ENCODE measurements at places on chromosomes 3 and 15.

GRCh38 chr15:52124270-52124880 is 11.8 kb upstream of the BCL2L10 start:
- peak; percentile 25 for DNase-seq

DNA sequence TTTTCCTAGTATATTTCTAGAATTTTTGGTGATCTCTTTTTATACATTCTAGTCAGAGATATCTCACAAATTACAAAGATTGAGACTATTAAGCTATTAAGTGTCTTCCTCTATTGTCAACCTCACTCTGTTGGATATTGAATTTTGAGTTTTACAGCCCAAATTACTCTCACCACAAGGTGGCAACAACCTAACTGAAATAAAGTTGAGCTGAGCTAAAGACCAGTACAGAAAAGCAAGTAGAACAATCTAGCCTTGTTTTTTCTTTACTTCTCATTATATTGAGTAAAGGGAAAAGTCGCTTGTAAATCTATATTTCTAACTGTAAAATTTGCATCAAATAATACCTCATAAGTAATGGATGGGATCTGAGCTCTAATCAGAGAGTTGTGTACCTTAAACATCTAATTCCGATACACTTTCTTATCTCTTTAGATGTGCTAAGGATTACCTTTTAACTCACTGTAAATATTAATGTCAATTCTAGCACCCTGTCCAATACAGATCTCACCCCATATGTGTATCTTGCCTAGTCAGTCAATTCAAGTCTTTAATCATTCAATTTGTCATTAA is 13.6 kb upstream of the COMMD2 start:
- no peak for DNase-seq

GRCh38 chr3:115100806-115101205 is 46.3 kb downstream of the ZBTB20 start:
- DNase-seq: no peak

DNA sequence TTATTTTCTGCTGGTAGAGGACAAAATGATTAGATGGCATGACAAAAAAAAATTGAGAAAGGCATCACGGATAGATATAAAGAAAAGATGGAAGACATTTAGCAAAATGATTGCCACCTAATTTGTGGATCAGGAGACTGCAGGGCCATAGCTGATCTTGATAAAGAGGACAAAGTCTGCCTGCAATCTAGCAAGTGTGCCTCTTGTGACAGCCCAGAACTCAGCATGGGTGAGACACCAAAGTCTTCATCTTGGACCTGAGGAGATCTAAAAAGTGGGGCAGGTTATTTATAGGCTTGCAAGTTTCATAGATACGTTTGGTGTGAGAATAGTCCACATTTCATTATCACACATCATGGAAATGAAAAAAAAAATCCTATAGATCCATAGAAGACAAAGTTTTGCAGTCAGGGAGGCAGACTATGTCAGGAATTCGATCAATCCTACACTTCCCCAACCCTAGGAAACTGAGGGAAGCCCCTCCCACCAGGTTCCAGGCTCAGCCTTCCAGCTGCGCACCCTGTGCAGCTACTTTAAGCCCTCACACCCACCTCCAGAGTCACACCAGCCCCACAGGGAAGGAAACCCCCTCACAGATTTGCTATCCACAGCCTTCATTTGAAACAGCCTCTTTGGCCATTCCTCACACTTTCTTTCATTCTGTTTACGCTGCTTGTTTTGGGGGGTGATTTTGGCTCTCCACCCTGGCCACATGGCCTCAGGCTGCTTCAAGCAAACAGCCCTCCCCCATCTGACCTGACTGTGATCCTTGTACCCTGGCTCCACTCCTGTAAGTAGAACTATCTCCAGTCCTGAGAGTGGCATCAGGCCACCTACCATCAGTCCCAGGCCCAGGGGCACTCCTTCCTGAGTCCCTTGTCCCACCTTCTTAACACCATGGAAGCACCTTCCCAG is 28.1 kb upstream of the KLHL6 start:
- DNase-seq: no peak

DNA sequence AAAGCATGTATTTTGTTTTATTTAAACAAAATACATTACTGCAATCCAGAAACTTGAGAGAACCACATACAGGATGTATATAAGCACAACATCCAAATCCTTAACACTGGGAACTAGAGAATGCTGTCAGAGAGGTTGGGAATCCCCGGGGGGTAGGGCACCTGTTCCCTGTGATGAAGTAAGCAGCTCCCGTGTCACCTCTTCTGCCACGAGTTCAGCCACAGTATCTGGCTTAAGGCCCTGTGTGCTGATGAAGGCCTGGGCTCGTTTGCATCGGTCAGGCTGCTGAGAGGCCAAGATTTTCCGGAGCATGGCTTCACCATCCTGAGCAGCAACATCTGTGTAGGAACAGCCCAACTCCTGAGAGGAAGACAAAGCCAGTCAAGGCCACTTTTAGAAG is 36.4 kb downstream of the EIF3J start:
- no peak for DNase-seq

DNA sequence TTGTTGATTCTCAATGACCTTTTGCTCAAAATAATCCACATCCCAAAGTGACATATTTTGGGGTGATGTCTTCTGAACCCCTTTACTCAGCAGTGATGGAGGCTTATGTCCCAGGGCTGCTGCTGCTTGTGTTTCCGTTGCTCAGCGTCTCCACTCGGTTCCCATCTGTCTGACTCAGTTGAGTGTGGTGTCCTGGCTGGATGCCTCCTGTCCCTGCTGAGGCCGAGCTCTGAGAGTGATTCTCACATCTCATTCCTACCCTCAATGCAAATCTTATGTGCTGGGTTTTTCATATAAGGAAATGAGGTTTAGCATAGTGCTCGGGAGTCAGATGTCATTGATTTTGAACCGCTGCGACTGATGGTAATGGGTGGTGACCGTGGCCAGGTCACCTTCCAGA is 247.4 kb downstream of the GABRG3 start:
- DNase-seq: no peak

DNA sequence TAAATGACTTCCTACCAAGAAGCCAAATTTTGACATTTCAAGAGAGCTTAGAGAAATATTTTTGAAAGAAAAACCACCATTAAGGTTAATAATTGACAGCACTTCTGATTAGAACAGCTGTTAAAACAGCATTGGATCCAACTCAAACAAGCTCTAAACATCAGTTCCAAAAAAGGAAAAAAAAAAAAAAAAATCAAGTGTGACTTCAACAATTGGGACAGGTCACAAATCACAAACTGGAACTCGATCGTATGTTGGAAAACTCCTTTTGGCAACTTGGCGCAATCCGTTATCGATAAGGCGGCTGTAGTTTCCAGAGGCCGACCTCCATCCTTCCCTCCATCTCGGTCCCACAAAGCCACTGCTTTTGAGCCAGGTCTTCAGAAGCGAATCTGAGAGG is 17.8 kb downstream of the TLE3 start:
- DNase-seq: no peak

DNA sequence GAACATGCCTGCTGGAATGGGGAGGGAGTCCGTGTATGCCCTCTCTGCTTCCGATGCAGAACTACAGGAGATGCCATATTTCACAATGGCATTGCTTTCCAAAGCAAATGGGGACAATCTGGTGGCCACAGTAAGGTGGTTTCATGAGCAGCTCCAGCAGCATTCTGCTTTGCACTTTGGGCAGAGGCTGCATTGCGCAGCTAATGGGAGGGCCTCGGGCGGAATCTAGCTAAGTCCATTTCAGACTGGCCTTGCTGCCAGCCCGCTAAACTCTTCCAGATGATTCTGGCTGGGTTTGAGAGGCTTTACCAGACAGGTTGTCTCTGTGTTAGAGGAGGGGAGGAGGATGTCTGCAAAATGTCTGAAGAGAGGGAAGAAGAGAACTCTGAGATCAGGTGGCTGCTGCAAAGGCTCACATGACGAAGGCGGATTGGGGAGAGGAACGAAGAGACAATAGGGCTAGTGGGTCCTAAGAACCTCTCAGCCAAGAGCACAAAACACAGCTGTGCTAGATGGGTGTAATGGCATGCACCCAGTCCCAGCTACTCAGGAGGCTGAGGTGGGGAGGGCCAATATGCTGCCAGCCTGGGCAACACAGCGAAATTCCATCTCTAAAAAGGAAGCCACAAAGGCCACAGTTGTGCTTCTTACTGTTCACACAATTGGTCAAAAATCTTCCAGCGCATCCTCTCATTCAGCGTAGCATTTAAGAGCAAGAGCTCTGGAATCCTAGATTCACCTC is 63.7 kb downstream of the BDH1 start:
- DNase-seq: no peak

- DNase-seq: no peak
Measured at GRCh38 chr15:79526376-79526775, 94.2 kb downstream of the MINAR1 start.

DNA sequence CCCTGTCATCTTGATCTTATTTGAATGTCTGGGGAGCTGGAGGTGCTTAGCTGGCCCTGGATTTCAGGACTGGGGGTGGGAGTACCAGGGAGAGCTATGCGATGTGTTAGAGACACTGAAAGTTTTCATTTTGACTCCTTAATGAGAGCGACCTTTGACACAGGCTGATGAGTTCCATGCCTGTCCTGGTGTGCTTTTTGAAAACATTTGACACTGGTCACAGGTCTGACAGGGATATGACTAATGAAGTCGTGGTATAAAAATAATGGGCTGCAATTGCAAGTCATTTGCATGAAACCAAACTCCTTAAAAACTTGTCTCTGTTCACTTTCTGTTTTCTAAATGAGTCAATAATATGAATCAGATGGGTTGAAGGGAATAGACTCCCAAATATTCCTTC is 81.9 kb downstream of the MECOM start:
- no peak for DNase-seq

GRCh38 chr15:52085299-52085698 is 27.3 kb downstream of the BCL2L10 start:
- DNase-seq: no peak

DNA sequence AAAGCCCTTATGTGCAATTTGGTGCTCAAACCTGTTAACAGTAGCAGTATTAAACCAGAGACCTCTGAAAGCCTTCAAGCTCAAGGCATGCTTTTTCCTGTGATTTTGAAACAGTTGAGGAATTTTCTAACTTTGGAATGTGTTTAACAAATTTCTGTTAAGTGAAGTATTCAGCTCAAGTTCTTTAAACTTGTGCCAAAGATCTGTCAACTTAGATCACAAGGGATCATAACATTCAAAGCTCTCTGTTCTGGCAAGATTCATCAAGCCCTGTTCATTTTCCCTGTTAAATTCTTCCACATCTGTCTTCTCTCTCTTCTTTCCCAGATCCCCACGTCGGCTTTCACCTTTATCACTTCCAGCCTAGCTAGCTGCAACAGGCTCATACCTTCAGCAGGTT is 28.8 kb upstream of the RYK start:
- no peak for DNase-seq

- no peak for DNase-seq
Measured at GRCh38 chr15:41493902-41494189, 172 bp downstream of the ITPKA start.

GRCh38 chr3:23481616-23482278 is 278.6 kb downstream of the UBE2E2 start:
- no peak for DNase-seq

- no peak for DNase-seq
Measured at GRCh38 chr15:74593122-74593521, 22.5 kb upstream of the CLK3 start.

- DNase-seq: no peak
Measured at GRCh38 chr3:41118461-41119390, 80.6 kb upstream of the CTNNB1 start.

DNA sequence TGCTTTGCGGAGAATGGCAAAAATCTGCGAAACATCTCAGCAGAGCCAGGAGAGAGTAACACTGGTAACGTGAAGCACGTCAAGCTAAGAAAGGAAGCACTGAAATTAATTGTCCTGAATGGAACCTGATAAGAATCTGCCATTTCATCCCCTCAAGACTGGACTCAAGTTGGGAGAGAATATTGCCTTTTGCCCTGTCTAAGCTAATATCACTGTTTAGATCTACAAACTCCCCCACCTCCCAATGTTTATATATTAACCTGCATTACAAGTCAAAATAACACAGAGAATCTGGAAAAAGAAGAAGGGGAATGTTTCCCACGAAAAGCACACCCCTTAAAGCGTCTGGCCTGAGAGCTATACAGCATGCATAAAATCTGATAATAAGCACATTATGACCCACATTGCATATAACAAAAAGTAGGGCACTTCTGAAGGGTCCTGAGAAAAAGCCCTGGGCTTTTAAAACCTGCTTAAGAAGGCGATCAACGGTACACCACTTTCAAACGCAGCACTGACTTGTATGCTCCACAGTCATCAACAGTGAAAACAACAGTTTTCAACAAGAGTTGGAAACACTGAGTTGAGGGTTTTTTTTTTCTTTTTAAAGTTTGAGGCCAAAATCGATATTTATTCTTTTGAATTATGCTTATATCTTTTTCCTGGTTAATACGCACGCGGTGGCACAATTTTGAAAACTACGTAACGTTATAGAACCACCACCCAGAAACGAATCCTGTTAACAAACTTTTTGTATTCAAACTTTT is 1.4 kb upstream of the KAT2B start:
- DNase-seq: no peak

GRCh38 chr3:51395493-51396213 is 4.6 kb downstream of the RBM15B start:
- DNase-seq: no peak

DNA sequence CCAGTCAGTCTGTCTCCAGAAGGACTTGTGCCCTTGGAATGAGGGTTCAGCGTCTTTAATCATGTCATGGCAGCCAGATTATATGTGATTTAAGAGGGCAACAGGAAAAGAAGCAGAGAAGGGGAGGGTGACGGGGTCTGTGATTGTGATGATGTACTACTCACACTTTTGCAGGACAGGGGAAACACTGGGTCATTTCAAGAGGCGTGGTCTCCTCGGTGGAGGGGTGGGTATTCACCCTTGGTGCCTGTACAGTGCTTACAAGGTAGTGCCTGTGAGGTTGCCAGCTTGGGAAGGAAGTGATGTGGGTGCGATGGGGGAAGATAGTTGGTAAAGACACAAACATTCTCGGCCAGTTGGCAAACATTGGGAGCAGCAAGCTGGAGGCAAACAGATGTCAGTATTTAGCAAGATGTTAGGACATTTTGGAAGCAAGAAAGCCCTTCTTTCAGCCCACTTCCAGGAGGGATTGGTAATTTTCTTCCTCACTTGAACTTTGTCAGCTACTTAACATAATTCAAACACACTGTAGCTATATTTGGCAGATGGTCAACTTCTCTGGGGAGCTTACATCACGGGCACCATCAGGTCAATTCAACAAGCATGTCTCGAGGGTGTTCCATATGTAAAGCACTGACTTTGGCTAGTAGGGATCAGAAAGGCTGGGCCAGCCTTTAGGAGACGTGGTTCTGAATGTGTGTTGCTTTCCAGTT is 71.4 kb upstream of the ROPN1 start:
- no peak for DNase-seq

- DNase-seq: no peak
Measured at GRCh38 chr3:160667452-160667851, 9.5 kb upstream of the ARL14 start.

- DNase-seq: no peak
Measured at GRCh38 chr3:120497336-120497735, 46.5 kb upstream of the FSTL1 start.

DNA sequence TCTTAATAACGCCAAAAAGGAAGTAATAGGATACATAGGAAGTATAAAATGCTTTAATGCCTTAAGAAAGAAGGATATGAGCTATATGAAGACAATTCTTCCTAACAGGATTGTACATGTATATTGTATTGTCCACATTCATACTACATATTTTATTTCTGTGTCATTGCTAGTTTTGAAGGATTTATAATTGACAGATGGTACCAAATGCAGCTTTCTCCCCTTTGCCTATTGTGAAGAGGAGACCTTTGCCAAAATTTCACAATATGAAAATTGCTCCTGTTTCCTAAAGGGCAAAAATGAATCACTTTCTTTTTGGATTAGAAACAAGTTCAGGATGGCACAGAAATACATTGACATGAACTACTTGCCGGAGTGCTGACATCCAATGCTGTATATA is 34.8 kb upstream of the EOMES start:
- DNase-seq: no peak

GRCh38 chr15:94453227-94453988 is 222.0 kb downstream of the MCTP2 start:
- no peak for DNase-seq

All from stimulated activated CD4-positive, alpha-beta T cell treated with anti-CD3 and anti-CD28 coated beads, Interleukin-1b, Interleukin-23, amount 100 ng/mL, for 48 hours (primary cell).